ENCODE measurements at places on chromosomes 5 and 9.

DNA sequence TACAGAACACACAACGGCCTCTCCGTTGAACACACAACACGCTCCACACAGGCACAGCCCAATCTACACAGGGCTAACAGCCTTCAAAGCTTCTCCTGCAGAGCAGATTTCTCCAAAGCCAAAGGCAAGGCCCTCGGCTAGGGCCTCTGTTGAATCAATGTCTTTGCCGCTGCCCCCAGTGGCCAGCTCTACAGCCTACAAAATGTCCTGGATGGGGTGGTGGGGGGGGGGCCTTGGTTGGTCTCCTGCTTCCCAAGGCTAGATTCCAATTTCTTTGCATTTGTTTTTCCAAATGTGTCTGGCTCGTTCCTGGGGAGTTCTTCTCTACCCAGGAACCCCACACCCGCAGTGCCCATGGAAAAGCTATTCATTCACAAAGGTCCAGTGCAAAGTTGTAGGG is 167.2 kb downstream of the PAX5 start:
- DNase-seq: no peak

DNA sequence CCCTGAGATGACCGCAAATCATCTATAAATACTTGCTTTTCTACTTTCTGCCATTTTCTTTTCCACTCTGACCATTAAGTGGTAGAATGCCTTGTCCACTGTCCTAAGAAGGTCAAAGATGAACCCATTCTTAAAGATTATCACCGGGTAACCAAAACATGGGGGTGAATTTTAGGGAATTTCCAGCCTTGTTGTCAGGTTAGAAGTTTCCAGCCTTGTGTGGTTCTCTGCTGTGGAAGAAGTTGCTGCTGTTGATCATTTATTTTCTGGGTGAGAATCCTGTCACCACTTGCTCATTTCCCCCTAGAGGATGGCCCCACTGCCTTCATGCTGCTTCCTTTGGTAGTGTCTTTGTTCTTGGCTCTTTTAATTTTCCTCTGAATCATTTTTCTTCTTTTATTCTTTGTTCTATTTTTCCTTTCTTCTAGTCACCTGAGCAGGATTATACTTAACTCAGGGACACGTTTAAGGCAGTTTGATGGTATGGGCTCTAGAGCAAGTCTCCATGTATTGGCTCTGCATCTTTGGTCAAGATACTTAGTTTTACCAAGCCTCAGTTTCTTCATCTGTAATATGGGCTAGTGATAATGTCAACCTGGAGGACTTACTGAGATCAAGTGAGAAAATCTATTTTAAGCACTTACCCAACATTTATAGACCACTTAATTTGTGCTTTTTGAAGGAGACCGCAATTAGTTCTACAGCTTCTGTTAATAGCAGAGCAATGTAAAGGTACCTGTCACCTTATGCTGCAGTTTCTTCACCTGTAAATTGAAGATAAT is 266.2 kb downstream of the ARHGAP26 start:
- DNase-seq: no peak

DNA sequence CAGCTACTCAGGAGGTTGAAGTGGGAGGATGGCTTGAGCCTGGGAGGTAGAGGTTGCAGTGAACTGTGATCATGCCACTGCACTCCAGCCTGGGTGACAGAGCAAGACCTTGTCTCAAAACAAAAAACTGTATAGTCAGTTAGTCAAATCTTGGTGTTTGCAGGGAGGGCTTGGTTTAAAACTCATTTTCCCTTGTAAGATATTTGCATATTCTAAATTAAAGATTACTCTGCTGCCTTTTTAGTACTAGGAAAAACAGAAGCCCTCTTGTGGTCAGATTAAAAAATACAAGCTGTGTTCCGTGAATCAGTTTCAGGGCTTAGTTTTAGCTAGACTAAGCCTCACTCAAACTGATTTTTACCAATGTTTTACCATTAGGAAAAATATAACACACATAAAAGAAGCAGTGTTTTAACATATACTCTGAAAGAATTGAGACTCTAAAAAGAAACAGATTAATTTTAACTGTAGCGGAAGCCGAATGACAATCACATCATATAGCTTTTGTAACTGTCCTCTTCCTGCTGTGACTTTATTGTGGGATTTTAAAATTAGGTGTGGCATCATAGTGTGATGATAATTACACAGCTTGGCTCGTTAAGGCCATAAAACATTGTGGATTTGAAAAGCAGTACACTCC is 84.9 kb upstream of the BASP1 start:
- DNase-seq: no peak

GRCh38 chr9:517993-518392 is 303.3 kb downstream of the DOCK8 start:
- DNase-seq: no peak

DNA sequence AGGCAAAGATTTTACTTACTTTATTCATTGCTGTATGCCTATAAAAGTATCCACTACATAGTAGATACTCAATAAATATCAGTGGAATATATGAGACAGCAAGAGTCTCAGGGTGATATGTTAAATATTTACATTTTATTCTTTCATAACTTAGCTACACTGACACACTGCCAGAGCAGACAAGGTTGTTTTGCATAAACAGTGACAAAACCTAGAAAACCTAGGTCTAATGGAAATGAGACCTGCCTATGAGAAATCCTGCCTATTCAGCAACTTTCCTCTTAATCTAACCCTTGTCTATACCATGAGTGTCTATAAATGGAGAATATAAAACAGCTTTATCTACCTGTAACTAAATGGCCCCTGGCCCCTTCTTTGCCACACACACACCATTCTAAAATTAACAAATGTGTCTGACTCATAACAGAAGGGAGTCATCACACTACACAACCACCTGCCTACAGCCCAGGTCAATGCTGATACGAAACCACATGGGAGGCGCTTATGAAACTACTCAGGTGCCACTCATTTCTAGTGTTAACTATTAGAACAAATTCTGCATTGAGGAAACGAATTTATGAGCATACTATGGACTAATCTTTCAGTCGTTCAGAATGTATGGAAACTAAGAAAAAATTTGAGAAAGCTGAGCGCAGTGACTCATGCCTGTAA is 60.3 kb downstream of the UBAP2 start:
- DNase-seq: no peak

GRCh38 chr9:99677281-99677680 is 144.4 kb upstream of the NR4A3 start:
- no peak for DNase-seq

GRCh38 chr9:112531666-112532282 is 45.1 kb downstream of the KIAA1958 start:
- DNase-seq: no peak

- DNase-seq: no peak
Observed at GRCh38 chr9:2119566-2119965, 104.4 kb downstream of the SMARCA2 start.

- no peak for DNase-seq
Observed at GRCh38 chr9:124347206-124347967, 67.9 kb downstream of the PSMB7 start.

DNA sequence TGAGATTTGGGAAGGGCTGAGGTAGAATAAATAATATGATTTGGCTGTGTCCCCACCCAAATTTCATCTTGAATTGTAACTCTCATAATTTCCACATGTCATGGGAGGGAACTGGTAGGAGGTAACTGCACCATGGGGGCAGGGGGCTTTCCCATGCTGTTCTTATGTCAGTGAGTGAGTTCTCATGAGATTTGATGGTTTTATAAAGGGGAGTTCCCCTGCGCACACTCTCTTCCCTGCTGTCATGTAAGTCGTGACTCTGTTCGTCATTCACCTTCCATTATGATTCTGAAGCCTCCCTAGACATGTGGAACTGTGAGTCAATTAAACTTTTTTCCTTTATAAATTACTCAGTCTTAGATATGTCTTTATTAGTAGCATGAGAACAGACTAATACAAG is 115.5 kb upstream of the STARD4 start:
- DNase-seq: no peak

DNA sequence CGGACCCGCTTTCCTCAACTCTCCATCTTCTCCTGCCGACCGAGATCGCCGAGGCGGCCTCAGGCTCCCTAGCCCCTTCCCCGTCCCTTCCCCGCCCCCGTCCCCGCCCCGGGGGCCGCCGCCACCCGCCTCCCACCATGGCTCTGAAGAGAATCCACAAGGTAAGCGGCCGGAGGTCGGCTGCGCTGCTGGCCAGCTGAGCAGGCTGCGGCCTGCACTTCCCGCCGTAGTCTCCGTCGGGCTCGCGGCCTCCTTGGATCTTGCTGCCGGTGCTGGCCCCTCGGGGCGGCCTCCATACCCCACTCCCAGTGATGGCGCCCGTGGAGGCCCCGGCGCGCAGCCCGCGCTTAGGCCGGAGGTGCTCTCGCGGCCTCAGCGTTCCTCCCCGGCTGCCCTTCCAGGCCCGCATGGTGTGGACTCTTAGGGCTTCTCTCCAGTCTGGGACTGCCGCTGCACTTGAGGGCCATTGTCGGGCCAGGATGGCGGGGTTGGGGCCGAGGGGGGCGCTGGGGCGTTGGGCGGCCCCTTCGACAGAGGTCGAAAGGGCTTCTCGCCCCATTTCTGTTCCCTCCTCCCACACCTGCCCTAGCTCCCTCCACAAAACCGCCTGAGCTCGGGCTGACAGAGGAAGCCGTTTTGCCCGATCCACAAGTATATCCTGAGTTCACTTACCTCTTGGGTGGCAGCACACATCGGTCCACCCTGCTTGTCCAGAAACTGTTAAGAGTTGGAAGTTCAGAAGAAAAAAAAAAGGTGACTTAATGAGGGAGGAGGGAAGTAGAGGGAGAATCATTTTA is 714 bp downstream of the UBE2D2 start:
- DNase-seq: no peak

DNA sequence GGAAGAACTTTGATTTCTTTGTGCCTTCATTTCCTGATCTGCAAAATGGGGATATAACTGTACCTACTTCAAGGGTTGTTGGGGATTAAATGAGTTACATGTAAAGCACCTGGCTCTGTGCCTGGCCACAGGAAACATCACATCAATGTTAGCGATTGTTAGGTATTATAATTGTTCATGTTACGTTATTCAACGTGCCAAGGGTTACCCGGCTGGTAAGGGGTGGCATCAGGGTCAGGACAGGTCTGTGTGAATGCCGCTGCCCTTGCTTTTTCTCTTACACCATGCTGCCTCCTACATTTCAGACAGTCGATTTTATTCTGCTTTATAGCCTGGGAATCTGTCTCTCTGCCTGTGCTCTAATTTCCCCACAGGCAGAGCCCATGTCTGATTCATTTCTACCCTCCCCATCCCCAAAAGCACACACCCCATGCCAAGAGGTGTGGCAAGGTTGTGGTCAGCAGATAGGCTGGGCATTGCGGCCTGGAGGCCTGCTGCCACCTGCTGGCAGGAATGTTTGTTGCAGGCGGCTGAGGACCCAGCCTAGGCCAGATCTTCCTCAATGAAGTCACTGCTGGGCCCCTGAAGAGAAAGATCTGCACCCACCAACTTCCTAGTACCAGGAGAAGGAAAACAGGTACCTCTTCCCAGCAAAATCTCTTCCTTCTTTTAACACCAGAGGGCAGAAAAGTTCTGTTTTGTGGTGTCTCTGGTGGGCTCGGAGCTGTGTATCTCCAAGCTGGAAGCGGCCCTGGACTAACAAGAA is 5.3 kb downstream of the ANKS6 start:
- peak; percentile 94 for DNase-seq

DNA sequence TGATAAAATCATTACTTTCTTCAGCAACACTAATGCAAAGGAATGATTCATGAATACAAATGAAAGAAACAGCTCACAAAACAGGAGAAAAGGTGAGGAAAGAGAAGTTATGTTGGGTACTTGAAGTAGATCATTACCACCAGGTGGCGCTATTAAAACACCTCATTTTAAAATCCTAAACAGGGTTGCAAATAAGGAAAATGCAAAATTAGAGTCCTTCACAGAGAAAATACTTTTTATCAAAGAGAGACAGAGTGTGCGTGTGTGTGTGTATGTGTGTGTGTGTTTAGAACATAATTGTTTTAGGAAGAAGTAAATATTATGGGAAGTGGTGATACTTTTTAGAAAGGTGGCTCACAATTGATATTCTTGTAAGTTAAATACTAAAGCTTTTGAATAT is 49.5 kb upstream of the CD180 start:
- no peak for DNase-seq

GRCh38 chr5:149953436-149954121 is 7.0 kb upstream of the SLC26A2 start:
- DNase-seq: no peak

DNA sequence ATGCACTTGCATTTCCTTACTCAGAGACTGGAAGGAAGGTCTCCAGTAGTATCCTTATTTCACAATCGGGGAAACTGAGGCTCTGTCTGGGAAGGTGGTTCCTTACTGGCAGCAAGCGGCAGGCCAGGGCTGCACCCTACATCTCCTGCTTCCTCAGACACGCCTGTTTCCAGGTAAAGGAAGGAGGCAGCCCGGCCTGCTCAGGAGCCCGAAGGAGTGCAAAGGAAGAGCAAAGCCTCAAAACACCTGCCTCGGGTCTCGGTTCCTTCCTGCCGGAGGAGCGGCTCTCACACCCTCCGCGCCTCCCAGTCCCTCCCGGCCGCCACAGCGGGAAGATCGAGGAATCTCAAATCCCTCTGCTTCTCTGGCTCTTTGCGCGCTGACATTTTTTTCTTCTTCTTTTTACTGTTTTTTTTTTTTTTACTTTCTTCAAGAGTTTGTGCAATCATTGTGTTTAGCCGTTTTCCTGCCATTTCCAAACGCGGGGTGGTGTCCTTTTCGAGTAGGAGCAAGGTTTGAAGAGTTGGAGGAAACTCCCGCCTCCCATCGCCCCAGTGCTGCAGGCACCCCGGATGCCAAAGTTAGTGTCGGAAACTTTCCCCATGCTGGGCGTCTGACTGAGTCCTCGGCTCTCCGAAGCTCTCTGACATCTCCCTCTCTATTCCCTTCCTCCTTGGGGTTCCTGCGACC is 1.0 kb downstream of the GGTA1 start:
- DNase-seq: no peak

DNA sequence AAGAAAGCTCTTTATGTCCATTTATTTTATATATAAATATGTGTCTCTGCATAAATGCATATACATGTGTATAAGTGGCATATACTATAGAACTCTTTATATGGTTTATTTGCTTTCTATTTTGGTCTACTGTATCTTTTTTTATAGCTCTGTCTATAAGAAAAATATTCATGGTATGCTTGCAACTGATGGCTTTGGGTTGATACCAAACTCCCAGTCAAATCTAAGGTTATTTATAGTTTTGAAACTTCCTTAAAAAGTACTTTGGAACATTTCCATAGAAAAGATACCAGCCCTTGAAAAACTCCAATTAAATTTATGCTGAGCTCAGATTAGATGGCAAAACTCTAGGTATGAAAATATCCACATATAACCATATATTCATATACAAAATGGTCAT is 120.0 kb upstream of the KLF9 start:
- no peak for DNase-seq

DNA sequence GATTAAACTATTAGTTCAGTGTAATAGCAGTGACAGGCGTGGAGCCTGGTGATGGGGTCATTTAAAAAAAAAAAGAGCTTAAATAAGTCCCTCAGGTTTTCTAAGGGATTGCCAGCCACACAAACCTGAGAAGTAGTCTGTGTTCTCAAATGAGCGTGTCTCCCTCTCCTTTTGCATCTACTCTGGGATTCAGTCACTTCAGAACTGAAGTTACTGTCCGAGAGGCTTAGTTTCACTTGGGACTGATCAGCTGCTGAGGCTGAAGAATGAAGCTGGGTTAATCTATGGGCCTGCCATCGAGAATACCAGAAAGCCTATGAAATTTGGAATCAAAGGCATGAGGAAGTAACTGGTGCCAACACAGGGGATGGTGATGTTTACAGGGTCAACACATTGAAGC is 310.1 kb downstream of the ADAMTS6 start:
- no peak for DNase-seq

GRCh38 chr5:87116825-87117512 is 150.7 kb upstream of the RASA1 start:
- DNase-seq: no peak

- no peak for DNase-seq
Observed at GRCh38 chr5:111278858-111279504, 54.8 kb downstream of the CAMK4 start.

GRCh38 chr5:148956477-148957385 is 106.1 kb downstream of the SH3TC2 start:
- no peak for DNase-seq

All from AG09309 (cell line).